ENCODE measurements at places on chromosomes 16 and 17.

DNA sequence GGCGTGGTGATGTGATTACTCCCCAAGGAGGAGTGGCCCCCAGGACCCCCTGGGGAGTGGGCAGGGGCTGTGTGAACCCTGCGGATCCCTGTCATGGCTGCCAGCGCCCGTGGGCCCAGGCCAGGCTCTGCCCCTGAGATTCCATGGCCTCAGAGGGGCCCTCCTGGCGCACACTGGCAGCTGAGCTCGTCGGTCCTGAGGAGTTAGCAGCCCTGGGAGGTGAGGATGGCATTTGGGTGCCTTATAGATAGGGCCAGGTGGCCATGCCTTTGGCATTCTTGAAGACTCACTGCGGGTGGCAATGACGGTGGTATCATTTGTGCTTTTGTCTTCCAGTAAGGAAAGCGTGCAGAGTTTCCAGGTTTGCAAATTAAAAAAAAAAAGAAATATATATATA is 146.8 kb upstream of the GSE1 start:
- DNase-seq, result no peak

DNA sequence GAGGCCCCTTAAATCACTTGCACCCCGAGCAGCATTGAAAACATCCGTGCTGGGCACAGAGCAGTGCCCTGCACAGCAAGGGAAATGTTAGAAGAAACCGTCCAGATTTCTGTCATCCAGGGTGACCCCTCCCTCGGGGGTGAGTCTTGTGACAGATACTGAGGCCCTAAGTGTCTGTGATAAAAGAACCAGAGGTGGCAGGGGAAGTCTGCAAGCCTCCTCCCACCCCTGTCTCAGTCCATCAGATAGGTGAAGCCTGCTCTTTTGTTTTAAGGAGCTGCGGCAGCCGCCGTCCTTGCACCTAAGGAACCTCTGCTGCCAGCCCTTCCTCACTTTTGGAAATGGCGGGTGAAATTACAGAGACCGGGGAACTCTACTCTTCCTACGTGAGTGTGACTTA is 845 bp upstream of the NAT9 start:
- DNase-seq, result no peak

GRCh38 chr17:28901866-28902818 is 737 bp downstream of the DHRS13 start:
- DNase-seq, result no peak

DNA sequence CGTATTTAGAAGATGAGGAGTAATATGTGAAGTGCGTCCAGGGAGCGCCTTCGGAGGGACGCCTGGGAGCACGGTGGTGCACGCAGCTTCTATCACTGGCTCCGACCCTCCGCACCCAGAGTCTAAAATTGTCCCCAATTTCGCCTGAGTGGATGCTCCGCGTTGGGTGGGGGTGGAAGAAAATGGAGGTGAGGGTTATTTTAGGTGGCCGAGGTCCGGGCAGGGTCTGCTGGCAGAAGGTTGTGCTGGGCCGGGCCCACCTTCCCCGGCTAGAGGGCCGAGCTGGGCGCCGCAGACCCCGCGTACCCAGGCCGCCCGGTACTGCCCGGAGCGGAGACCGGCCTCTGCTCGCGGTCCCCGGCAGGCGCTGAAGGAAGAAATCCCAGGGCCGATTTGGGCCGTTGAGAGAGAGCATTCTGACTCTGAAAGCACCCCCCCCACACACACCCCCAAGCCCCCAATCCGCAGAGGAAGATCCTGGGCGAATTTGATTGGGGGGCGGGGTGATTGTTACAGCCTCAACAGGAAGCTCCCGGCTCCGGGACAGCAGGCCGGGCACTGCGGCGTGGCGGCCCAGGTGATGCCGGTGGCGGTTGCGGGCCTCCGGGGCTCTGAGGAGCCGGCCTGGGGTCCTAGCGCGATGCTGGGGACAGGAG is 3.0 kb downstream of the BAHCC1 start:
- DNase-seq, result no peak

DNA sequence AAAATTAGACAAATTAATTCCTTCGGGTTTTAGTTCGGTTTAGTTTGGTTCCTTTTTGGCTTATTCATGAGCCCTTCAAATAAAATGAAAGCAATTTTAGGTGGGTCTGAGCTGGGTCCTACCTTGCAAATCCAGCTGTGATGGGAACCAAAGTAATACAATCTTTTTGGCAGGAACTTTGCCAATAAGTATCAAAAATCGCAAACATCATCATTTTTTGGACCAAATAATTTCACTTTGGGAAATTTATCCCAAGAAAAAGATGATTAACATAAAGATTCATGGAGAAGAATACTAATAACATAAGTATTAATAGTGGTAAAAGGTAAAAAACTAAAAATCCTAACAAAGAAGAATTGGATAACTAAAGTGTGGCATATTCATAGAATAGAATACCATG is 67.8 kb upstream of the MYOCD start:
- no peak for DNase-seq

DNA sequence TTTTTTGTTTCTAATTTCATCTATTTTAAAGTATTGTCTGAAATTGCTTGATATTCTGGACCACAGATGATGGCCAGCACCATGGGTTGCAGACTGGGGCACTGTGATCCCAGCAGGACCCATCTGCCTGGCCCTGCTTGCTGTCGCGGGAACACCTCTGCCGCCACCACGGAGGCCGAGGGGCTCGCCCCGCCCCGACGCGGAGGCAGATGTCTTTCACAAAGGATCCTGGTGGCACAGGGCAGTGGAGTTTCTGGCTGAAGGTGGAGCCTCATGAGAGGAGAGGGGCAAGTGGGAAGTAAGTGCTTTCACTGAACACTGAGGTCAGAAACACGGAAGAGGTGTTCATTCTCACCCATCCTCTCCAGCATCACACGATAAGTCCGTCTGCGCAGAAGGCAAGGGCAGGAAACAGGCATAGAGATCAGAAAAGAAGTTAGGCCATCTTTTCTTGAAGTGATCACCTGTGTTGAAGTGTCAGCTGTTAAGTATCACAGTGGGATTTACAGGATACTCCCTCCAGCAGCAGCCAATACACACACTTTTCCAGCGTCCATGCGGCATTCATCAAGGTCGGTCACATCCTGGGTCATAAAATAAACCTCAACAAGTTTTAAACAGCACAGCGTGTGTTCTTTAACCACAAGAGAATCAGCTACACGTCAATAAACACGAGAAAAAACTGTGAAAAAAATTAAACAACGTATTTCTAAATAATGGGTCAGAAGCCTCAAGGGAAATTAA is 194.5 kb downstream of the RPTOR start:
- no peak for DNase-seq

DNA sequence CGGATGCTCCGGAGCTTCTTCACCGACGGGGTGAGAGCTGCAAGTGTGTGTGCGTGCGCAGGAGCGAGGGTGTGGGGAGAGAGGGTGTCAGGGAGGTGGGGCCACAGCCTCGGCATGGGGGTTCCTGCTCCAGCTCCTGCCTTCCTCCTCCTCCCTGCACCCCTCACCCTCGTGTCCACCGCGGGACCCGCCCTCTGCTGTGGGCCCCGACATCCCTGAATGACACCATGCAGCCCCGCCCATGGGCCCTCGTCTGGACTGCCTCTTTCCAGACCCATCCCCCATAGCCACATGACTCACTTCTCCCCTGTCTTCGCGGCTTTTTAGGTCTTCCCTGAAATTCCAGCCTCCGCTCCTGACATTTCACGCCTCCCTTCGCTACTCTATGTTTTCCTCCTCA is 41.6 kb downstream of the ARHGAP23 start:
- DNase-seq, result no peak

GRCh38 chr17:37276475-37276874 is 99.3 kb upstream of the C17orf78 start:
- no peak for DNase-seq

DNA sequence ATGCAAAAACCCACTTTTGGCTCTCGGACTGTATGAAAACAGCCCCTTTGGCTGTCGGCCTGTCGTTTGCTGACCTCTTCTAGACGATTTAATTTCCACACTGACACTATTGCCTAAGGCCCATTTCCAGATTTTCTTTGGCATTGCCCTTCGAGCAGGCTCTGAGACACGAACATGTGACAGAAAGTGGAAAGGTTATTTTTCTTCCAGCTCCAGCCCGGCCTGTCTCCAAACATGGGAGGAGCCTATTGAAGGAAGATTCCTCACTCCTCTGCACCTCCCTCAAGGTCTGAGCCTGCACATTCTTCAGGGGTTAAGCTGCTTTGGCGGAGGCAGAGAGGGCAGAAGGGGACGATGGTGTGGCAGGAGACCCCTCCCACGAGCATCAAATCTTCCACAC is 85.9 kb upstream of the FOXF1 start:
- DNase-seq, result no peak

DNA sequence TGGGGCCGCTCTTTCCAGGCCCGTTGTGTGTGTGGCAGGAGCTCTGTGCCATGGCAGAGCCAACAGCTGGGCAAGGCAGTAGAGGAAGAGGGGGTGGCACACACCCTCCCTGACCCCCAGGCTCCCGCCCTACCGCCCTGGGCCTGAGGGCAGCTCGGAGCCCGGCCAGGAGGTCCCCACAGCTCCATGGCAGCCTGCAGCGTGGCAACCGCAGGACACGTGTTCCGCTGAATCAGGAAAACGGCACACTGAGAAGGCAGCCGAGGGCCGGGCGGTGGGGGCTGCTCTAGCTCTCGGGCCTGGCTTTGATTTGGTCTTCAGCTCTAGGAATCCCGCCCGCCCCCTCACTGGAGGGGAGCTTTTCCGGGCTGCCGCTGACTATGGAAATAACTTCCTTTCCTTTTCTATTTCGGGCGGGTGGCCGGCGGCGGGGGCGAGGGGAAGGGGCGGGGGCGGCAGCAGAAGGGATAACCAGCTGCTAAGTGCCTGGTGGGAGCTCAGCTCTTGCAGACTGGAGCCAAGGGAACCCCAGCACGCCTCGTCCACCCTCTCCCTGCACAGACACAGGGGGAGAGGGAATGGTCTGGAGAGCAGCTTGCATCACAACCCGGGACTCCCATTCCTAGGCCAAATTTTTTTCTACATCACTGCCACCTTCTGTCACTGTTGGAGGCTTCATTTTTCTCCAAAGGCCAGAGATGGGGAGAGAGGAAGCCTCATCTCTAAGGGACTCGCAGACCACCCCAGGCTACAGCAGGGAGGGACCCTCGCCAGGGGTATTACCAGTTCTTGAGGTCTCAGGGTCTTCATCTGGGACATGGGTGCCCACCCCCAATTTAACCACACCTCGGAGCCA is 24.8 kb upstream of the MRPS23 start:
- peak; percentile 96 for DNase-seq

- no peak for DNase-seq
Observed at GRCh38 chr16:57695680-57696069, 1.1 kb downstream of the DRC7 start.
